COLO829 (cell line): ENCODE measurements at places on chromosomes 12 and 14.

DNA sequence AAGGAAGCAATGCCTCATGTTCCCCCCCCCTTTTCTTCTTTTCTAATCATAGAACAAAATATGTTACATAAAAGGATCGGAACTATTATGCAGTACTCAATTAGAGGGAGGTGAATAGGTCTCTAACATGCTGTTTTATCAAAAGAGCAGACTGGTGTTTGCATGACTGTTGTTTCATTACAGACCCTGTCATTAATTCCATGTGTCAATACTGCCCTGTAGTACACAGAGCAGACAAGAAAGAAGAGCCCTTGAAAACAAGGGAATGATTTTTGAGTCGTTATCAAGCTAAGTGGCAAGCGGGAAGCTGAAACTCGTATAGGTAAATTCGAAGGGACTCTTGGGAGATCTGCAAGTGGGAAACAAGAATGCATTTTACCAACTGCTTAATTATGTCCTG lies 76.9 kb upstream of the TMEM263 start:
- no peak for DNase-seq

- DNase-seq = no peak
These were observed 23.1 kb upstream of the LGALS3 start for GRCh38 chr14:55105991-55106390.

- DNase-seq = no peak
These were observed 51.0 kb upstream of the CRADD start for GRCh38 chr12:93626160-93626559.

DNA sequence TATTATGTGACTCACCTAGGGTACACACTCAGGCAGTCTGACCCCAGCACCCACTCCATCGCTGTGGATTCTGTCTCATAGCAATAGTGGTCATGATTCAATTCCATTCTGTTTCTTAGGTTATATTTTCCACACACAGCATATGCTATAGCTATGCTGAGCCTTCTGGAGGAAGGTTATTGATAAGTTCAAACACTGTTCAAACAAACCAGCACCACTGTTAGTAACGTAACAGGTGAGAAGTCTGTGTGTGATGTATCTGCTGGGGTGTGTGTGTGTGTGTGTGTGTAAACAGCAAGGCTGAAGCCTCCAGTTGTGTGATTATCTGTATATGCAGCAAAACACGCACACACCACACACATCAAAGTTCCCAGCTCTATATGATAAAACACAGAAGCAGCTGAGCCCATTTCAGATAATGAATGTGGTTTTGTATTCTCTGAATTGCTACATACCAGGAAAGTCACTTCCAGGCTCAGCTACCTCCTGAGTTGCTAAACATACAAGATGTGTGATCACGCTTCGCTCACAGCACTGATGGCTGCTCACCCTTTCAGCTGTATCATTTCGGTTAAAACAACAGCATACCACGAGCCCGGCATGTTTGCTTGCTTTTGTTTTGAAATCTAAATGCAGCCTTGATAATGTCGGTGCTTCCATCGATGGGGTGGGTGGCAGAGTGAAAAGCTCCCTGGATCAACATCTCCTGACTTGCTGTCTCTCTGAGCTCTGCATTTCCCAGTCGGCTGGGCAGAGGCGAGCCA lies 6.8 kb upstream of the SYNE3 start:
- no peak for DNase-seq
